ENCODE measurements at places on chromosomes 12 and 14.

DNA sequence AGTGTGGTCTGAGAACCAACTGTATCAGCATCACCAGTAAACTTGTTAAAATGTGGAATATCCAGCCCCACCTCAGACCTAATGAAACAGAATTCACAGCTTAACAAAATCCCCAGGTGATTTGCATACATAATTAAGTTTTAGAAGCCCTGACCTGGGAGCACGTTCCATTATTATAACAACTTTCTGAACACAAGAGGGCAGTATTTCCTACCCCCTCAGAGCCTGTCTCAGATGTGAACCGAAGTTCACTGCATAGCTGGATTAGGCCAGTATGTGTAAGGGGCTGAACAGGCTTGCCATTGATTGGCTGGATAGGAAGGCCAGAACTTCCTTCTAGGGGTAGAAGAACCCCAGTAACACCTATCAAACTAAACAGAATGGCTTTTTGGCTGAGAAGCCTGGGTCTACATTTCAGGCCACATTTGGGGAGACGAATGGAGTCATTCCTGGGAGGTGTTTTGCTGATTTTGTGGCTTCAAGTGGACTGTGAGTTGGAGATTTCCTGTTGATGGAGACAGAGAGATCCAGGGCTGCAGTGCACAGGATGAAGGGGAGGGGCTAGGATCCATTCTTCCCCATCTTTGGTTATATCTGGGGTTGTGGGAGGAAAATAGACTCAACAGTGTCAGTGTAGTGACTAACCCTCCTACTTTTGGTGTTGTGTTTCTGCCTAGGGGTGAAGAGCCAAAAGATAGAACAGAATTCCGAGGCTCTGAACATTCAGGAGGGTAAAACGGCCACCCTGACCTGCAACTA, 94.7 kb upstream of the OR4E1 start:
- no peak for DNase-seq

DNA sequence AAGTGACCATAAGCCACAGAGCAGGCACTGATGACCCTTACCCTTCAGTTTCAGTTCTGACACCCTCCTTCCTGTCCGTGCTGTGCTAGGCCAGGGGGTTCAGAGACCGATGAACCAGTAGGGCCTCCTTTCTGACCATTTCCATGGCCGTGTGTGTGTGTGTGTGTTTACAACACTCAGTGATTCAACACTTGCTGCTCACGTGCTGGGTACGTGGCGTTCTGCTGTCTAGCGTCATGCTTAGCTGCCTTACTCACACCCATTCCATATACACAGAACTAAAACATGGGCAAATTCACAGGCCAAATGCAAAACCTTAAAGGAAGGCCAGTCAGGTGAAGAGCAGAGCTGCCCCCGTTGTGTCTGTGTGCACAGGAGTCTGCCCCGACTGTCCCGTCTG, 67.5 kb downstream of the DNAH10 start:
- DNase-seq: no peak

DNA sequence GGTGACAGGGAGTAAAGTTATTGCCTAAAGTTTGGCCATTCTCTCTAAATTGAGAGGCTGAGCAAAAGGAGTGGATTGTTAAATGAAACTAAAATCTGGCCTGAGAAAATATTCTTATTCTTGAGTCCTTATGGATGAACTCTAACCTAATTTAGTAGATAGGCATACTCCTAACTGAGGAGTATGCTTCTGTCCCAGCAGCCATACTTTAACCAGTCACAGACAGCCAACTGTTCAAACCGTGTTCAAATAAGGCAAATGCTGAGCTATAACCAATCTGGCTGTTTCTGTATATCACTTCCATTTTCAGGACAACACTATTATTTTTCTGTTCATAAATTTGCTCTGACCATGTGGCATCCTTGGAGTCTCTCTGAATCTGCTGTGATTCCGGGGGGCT, 75.9 kb upstream of the RERGL start:
- DNase-seq: no peak

DNA sequence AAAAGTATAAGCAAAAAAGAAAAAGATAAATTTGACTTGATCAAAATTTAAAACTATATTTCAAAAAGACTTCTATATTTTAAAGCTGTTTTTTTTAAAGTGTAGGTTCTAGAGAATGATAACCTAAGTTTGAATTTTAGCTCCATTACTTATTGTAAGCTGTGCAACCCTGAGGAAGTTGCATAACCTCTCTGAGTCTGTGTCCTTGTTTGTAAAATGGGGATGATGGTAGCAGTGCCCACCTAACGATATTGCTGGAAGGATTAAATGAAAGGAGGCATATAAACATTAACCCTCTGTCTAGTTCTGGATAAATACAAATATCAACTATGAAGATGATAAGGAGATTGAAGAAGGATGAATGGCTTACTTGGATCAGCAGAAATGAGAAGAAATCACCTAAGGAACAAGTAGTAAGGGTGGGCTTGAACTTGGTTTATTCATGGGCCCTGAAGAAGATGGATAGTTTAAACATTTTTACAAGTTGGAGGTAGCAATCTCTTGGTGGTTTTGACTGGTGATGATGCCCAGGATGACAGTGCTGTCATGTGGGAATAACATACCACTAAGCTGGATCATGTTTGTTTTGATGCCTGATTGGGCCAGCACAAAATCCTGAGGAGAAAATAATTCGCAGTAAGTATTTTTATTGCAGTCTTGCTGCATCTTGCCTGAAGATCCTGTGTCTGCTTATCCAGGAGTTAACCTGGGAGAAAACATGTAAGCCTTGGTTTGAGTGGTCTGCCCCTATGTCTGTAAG, 35.0 kb downstream of the TXNRD1 start:
- no peak for DNase-seq

DNA sequence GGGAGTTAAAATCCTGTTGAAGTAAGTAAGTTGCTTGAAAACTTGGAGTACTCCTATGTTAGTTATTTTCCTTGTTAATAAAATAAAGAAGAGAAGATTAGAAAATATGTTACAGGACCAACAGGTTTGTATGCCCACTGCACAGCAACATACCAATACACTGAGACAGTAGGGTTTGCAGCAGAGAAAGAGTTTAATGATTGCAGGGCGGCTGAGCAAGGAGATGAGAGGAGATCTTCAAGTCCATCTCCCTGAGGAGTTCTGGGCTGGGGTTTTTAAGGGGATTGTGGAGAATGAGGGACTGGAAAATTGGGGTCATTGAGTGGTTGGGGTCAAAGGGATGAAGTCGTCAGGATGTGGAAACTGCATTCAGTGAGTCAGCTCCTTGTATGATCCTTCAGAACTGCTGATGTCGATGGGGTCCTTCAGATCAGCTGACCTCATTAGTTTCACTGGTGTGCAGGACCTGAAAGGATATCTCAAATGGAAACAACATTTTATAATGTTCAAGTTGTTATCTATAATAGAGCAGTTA, 4.3 kb upstream of the HSD17B6 start:
- no peak for DNase-seq

DNA sequence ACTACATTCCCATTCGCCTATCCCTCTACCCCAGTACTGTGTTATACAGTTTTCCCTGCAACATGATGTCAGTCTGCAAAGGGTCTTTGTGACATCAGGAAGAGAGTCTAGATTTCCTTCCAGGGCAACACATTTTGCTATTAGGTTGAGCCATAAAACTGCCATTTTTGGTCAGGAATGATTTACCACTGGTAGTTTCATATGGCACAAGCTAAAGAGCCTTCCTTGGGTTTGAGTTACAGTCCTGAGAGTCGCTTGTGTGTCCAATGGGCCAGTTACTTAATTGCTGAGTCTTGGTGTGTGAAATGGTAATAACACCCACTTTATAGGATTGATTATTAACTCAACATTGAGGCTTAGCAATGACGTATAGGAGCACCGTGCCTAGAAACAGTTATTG, 22.6 kb upstream of the AMIGO2 start:
- DNase-seq: no peak

DNA sequence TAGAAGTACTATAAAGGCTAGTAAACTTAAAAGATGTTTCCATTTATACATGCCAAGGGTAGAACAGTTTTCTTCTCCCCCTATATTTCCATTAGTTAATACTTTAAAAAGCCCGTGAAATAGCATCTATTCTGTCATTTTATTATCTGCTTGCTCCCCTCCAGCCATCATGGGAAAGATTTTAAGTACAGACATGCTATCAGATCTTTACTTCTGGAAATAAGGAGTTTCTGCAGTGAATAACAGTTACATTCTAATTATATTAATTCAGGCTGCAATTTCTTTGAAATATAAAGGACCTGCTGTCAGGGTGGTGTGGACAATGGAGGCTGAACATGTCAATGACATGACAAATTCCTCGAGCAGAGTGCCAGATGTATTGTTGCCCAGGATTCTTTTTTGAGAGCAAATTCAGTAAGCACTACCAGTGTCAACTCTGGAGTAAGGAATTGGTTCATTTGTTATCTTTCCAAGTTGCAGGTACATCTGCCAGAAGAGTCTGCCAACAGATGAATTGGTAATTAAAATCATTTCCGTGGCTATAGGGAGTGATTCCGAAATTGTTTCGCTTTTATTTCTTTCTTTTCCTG, 151.3 kb downstream of the BTG1 start:
- DNase-seq: no peak

DNA sequence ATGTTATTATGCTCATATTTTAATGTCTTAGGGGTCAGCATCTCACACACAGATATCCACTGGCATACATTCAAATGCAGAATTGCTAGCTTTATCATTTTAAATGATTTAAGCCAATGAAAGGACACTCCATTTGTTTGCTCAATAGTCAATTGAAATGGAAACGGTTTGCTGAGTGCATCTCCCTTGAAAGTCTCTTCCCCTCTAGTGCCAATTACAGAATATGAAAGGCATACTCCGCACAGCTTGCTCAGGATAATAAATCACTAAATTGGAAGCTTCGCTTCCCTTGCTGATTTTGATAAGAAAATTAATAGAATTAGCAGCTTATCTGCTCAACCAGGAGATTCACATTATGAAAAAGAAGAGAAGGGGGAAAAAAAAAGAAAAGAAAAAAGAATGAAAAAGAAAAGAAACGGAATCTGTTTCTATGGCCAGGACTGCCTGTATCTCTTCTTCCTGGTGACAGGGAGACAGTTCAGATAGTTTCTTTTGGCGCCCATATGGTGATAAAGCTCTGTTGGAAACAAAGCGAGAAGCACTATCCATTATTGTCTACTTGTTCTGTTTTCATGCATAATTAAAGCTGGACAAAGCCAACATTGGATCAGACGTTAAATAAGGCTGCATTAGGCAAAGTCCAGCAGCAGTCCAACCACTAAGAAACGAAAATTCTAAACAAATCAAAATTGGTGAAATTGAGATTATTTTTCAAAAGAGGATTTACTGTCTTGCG, 225.0 kb downstream of the GXYLT1 start:
- no peak for DNase-seq

DNA sequence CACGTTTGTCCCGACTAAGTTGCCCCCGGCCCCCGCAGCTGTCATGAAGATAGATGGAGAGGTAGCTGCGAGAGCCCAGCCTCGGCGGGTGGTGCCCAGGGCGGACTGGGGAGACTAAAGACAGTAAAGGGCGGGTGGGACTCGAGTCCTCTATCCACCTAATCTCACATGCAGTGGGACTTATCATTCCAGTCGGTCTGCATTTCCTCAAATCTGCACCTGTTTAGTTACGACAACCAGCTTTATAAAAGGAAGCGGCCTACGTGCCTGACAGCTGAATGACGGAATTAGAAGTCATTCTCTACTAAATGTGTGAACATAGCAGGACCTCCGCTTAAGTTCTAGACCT, 109.8 kb upstream of the EGLN3 start:
- DNase-seq: no peak

- no peak for DNase-seq
These were observed 9.2 kb downstream of the HIF1A start for GRCh38 chr14:61704554-61704953.

GRCh38 chr12:63132201-63132600, 18.8 kb downstream of the AVPR1A start:
- no peak for DNase-seq

DNA sequence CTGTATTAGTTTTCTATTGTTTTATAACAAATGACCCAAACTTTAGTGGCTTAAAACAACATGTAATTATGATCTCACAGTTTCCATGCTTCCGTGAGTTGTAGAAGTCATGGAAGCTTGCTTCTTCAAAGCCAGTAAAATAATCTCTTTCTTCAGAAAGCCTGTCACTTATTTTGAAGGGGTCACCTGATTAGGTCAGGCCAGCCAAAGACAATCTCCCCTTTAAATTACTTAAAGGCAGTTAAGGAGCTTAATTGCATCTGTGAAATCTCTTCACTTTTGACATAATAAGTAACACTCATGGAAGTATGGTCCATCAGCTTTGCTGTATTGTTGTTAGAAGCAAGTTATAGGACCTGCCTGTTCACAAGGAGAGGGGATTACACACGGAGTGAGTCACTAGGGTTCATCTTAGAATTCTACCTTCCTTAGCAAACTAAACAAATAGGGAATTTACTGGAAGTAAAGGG, 89.8 kb downstream of the FAR2 start:
- no peak for DNase-seq

GRCh38 chr12:117603316-117604113, 242.1 kb upstream of the NOS1 start:
- DNase-seq: no peak

- no peak for DNase-seq
These were observed 8.1 kb downstream of the CARMIL3 start for GRCh38 chr14:24059841-24060388.

- DNase-seq: no peak
These were observed 19.6 kb upstream of the FBRSL1 start for GRCh38 chr12:132470397-132470796.

GRCh38 chr12:5737778-5738177, 207.3 kb downstream of the ANO2 start:
- no peak for DNase-seq

- DNase-seq: no peak
These were observed 165.1 kb downstream of the SLC38A4 start for GRCh38 chr12:46660719-46661109.

DNA sequence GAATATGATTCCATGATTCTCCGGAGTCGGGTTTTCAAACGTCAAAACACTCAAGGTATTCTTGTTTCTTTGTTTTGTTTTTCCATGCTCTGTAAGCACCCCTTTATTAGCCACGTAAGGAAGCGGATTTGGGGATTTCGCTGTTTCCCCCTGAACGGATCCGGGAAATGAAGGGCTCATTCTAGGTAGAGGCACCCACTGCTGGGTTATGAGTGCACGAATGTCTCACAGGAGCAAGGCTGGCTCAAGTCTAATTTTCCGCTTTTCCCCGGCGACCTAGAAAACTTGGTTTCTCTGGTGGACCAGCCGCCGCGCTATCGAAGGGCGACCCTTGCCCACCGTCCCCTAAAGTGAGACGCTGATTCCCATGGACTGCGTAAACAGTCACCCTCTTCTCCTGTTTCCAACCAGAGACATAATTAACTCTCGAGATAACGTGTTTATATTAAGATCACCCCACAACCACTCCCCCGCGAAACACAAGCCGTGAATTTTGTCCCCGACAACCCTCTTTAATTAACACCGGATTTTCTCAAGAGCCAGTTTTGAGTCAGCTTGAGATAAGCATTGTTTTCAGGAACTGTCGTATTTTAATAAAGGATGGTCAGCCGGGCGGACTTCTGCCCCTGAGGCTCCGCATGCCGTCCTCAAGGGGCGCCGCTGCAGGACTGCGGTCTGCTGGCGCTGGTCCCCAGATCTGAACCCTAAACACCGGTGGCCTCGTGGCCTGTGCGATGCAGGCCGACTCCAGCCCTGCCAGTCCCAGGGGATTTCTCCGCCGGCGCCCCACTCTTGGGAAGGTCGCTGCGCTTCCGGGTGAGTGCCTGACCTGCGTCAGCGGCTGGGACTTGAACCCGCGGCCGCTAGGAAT, 515 bp upstream of the ABCC9 start:
- DNase-seq: no peak

- no peak for DNase-seq
These were observed 50.9 kb downstream of the CCDC88C start for GRCh38 chr14:91366749-91367148.
